A549 treated with RU486 at 1 μM for 4 hours (cell line): ENCODE measurements at places on chromosomes 3 and 15. TPM values are rescaled to one million over a fixed set of nuclear protein-coding genes. Genes with fewer than 3 reads are reported as not detected.

The ALS2CL gene
- 4.5 to 7.8 TPM (median 6.3 TPM) in 5 replicates for total RNA-seq

The ITIH1 gene
- total RNA-seq = not detected in 5 replicates

The CCDC9B gene
- 13.4 to 21.7 TPM (median 17.2 TPM) in 5 replicates for total RNA-seq

The MITF gene
- total RNA-seq = 8.0 to 10.6 TPM (median 9.5 TPM) in 5 replicates

The MST1R gene
- 5.3 to 8.5 TPM (median 7.4 TPM) in 5 replicates for total RNA-seq

The EFCC1 gene
- total RNA-seq = not detected in 5 replicates

The SERINC4 gene
- 0.09 to 0.21 TPM (median 0.12 TPM) in 5 replicates for total RNA-seq

The FOXL2 gene
- total RNA-seq = 3.0 to 5.7 TPM (median 5.2 TPM) in 5 replicates

The CPEB1 gene
- total RNA-seq = 2.4 to 4.4 TPM (median 3.1 TPM) in 5 replicates

The MASP1 gene
- 0.14 to 0.46 TPM in 2 of 5 replicates, not detected in the others for total RNA-seq

The FEZF2 gene
- not detected in 5 replicates for total RNA-seq

The CCR3 gene
- not detected in 5 replicates for total RNA-seq

The NOX5 gene
- 0.19 to 0.38 TPM (median 0.29 TPM) in 5 replicates for total RNA-seq
